SJCRH30 (cell line): ENCODE measurements at places on chromosomes 13 and 19. TPM values are rescaled to one million over a fixed set of nuclear protein-coding genes. Genes with fewer than 3 reads are reported as not detected.
A peak's percentile ranks its signal among the peaks of the same experiment; 100 is the strongest.

DNA sequence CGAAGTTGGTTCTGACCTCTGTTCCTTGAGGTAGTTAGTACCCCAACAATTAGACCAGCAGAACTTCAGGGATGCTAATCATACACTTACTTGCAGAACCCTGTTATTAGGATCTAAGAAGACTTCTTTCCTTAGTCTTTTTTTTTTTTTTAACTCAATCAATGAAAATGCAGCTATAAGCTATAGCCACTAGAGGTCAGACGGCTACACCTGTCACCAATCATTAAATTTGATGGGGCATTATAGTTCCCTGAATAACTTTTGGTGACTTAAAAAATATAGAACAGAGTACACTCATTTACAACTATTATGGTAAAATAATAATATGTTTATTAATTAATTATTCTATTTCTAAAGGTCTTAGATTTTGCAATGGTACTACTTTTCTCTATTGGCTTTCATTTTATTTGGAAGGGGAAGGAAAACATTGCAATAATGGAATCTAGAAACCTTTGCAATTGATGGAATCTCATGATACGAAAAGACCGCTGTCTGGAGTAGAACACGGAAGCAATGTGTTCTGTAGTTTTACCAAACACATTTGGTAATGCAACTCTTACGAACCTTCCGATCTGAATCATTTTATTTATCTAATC, 483.2 kb downstream of the DIAPH3 start:
- no peaks in the 10 kb centered on the region for H3K27me3 ChIP-seq
- no peaks in the 10 kb centered on the region; the same call in none of the 2 replicates for H3K36me3 ChIP-seq
- DNase-seq, result no peak

GRCh38 chr13:34886121-34886875, 55.8 kb upstream of the NBEA start:
- H3K27ac ChIP-seq, result no peak overlapping the region
- H3K4me3 ChIP-seq, result no peak overlapping the region
- no peaks in the 10 kb centered on the region for H3K36me3 ChIP-seq

DNA sequence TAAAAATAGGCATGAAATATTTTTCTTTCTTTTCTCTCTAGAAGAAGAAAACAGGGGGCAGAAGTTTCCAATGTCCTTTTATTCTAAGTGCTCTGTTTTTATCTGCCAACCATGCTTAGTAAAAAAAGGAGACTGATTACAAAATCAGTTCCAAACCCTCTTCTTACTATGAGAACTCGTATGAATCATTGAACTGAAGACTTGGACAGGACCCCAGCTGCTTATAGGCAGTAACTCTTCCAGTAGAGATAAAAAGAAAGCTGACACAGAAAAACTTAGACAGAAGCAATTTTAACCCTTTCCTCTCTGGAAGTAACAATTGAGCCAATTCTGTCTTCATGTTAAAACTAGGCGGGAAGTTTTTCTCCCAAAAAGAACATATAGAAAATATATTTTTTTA, 24.5 kb upstream of the FREM2 start:
- H3K27me3 ChIP-seq, result peaks cover 3% of the 10 kb centered on the region; the same call in 1 of the 2 replicates
- H3K4me1 ChIP-seq, result no peaks in the 10 kb centered on the region
- no peak overlapping the region for H3K4me3 ChIP-seq
- no peak overlapping the region for H3K27ac ChIP-seq

DNA sequence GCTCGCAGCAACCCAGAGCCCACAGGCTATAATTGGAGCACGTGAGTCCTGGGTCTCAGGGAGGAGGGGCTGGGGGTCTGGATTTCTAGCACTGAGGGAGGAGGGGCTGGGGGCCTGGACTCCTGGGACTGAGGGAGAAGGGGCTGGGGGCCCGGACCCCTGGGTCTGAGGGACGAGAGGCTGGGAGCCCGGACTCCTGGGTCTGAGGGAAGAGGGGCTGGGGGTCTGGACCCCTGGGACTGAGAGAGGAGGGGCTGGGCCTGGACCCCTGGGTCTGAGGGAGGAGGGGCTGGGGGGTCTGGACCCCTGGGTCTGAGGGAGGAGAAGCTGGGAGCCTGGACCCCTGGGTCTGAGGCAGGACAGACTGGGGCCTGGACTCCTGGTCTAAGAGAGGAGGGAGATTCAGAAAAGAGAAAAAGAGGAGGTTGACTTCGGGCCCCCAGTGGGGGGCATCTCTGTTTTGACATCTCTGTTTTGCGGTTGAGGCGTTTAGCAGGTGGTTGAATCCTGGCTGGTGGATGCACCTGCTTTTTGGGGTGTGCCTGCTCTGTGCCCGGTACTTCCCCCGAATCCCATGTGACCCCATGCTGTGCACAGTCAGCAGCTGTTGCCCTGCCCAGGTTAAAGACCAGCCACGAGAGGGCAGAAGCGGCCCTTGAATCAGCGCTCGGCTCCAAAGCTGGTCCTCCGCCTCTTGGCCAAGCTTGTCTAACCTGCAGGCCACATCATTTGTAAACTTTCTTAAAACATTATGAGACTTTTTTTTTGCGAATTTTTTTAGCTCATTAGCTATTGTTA, 10.5 kb downstream of the PVR start:
- peak; percentile 90 for DNase-seq
- H3K4me3 ChIP-seq, result no peak overlapping the region
- H3K27ac ChIP-seq, result no peak overlapping the region
- no peaks in the 10 kb centered on the region for H3K4me1 ChIP-seq

DNA sequence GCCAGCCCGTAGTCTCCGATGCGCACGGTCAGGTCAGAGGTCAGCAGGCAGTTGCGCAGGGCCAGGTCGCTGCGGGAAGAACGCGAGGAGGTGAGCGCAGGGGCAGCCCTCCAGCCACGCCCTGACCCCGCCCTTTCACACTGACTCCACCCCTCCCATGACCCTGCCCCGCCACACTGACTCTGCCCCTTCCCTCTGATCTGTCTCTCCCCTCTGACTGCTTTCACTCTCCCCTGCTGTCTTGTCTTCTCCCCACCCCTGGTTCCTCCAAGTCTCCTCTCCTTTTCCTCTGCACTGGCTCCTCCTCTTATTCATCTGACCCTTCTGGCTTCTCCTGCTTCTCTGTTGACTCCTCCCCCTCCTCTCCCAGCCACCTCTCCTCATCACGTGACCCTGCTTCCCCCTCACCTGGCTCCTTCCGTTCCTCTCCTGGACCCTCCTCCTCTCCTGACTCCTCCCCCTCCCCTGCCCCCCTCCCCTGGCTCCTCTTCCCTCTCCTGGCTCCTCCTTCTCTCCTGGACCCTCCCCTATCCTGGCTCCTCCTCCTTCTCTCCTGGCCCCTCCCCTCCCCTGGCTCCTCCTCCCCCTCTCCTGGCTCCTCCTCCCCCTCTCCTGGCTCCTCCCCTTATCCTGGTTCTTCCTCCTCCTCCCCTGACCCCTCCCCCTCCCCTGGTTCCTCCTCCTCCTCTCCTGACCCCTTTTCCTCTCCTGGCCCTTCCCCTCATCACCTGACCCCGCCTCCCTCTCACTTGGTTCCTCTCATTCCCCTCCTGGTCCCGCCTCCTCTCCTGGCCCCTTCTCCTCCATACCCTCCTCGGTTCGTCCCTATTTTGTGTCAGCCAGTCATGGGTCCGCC, 9.9 kb downstream of the LMTK3 start:
- H3K36me3 ChIP-seq, result no peaks in the 10 kb centered on the region
- peak; percentile 51 for DNase-seq
- no peaks in the 10 kb centered on the region for H3K4me1 ChIP-seq
- H3K27ac ChIP-seq, result no peak overlapping the region

DNA sequence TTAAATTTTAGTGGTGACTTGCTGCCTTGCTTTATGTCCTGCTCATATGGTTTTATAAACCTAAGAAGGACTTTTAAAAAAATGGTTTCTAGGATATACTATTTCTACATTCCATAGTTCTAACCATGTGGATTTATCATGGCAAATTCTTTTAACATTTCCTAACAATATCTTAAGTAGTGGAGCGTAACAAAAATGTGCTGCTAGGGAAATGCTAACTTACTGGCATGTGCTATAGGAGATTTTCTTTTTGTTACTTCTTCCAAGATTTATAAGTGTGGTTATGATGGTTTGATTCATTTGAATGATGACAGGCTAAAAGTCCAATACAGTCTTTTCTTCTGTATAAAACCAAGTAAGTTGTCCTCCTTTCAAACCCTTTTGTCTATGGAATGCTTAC, 713.7 kb downstream of the SLITRK1 start:
- H3K27ac ChIP-seq, result no peak overlapping the region
- H3K27me3 ChIP-seq, result no peaks in the 10 kb centered on the region
- no peak for DNase-seq
- H3K4me1 ChIP-seq, result no peaks in the 10 kb centered on the region

DNA sequence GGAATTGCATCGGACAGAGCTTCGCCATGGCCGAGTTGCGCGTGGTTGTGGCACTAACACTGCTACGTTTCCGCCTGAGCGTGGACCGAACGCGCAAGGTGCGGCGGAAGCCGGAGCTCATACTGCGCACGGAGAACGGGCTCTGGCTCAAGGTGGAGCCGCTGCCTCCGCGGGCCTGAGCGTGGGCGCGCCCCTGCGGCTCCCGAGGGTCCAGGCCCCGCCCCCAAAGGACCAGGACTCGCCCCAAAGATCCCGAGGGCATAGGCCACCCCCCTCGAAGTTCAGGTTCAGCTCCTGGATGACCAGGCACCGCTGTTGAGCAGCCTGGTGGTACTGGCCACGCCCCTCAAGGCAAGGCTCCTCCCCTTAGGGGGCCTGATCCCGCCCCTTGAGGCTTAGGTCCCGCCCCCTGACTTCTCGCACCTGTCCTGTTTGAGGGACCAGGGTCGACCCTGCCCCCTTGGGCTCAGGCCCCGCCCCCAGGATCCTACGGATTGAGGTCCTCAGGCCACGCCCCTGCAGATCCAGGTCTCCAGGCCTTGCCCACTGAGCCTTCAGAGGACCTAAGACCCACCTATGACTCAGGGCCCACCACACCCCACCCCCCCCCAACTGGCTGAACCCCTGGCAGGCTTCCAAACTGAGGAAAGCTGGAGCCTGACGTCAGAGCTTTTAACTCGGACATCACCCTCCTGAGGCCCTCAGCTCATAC, 43.1 kb downstream of the CYP4F22 start:
- no peak overlapping the region for H3K27ac ChIP-seq
- H3K4me3 ChIP-seq, result no peak overlapping the region
- H3K36me3 ChIP-seq, result no peaks in the 10 kb centered on the region
- no peaks in the 10 kb centered on the region for H3K4me1 ChIP-seq
- DNase-seq, result peak; percentile 37
- no peaks in the 10 kb centered on the region; the same call in 1 of the 2 replicates for H3K27me3 ChIP-seq

The MADCAM1 gene
- total RNA-seq, result 0.18 TPM in 1 of 2 replicates, not detected in the other

The GARRE1 gene
- 15.8 and 17.5 TPM in 2 replicates for total RNA-seq

GRCh38 chr13:95455782-95456181, 96.7 kb upstream of the CLDN10 start:
- H3K27ac ChIP-seq, result no peak overlapping the region
- DNase-seq, result no peak
- H3K4me1 ChIP-seq, result no peaks in the 10 kb centered on the region

DNA sequence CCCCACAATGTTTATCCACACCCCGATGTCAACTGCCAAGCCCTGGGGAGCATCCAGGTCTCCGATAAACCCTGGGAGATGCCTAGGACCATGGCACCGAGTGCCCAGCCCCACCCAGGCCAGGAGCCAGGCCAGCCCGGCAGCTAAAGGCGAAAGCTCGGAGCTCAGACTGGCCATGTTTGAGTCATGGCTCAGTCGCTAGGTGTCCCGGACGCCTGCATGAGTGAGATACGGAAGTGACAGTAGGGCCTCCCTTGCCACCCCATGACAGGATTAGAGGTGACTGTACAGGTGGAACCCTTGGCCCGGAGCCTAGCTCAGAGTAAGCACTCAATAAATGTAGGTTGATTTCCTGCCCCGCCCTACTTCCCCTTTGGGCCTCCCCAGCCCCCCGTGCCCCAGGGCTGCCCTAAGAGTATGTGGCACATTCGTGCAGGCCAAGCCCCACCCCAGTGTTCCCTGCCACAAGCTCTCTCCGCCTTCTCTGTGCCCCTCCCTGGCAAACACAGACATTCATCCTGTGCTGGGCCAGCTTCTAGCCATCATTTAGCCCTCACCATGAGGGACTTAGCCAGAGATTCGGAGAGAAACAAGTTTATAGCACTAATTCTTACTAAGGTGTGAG, 5.8 kb upstream of the TPM4 start:
- H3K36me3 ChIP-seq, result no peaks in the 10 kb centered on the region
- no peak overlapping the region for H3K4me3 ChIP-seq
- H3K4me1 ChIP-seq, result no peaks in the 10 kb centered on the region
- DNase-seq, result no peak

DNA sequence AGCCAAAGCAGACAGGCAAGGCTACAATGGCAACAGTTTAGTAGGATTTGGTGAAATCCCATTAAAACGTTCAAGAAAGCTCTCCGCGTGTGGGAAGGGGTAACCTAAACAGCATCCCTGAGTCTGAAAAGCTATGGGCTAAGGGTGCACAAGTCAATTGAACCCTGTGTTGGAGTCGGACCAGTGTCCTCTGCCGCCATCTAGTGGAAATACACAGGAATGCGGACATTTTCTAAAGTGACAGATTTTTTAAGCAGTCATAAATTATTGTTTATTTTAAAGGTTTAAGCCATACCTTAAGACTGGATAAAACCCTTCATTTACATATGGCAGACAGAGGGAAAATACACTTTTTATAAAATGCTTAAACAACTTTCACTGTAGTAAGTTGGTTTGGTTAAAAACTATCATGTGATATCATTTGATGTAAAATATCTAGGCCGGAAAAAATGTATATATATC, 26.5 kb upstream of the LSM14A start:
- no peak overlapping the region for H3K4me3 ChIP-seq
- no peaks in the 10 kb centered on the region for H3K27me3 ChIP-seq
- no peaks in the 10 kb centered on the region for H3K36me3 ChIP-seq
- H3K4me1 ChIP-seq, result no peaks in the 10 kb centered on the region
- no peak overlapping the region for H3K27ac ChIP-seq
- peak; percentile 84 for DNase-seq

The SSC5D gene
- 3.1 and 3.8 TPM in 2 replicates for total RNA-seq

DNA sequence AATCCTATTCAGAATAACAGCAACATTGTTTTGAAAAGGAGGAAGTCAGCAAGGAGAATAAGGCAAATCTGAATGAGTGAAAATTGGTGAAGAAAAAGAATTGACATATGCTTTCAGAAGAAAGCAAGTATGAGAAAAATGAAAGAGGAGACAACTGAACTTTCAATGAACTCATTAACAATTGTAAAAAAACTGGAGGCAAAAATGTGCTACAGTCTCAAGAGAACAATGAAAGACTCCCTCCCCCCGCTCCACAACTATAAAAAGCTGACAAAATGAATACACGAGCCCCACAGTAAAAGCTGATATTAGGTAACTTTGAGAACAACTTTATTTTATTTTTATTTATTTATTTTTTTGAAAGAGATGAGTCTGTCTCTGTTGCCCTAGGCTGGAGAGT, 373.1 kb downstream of the DIAPH3 start:
- H3K4me1 ChIP-seq, result peaks cover 7% of the 10 kb centered on the region
- peaks cover 4% of the 10 kb centered on the region; the same call in 1 of the 2 replicates for H3K36me3 ChIP-seq
- no peak overlapping the region for H3K4me3 ChIP-seq
- DNase-seq, result no peak
- H3K27me3 ChIP-seq, result no peaks in the 10 kb centered on the region
- H3K27ac ChIP-seq, result no peak overlapping the region

- H3K4me1 ChIP-seq, result 0 out of 2 replicates have a peak, but pooled peaks cover 3% of the 10 kb centered on the region
- DNase-seq, result no peak
- H3K36me3 ChIP-seq, result no peaks in the 10 kb centered on the region
- no peaks in the 10 kb centered on the region for H3K27me3 ChIP-seq
- no peak overlapping the region for H3K27ac ChIP-seq
Measured at GRCh38 chr19:6060600-6061375, 49.5 kb downstream of the RFX2 start.
